ENCODE measurements at places on chromosomes 3 and 15. TPM values are rescaled to one million over a fixed set of nuclear protein-coding genes. Genes with fewer than 3 reads are reported as not detected.
A peak's percentile ranks its signal among the peaks of the same experiment; 100 is the strongest.

DNA sequence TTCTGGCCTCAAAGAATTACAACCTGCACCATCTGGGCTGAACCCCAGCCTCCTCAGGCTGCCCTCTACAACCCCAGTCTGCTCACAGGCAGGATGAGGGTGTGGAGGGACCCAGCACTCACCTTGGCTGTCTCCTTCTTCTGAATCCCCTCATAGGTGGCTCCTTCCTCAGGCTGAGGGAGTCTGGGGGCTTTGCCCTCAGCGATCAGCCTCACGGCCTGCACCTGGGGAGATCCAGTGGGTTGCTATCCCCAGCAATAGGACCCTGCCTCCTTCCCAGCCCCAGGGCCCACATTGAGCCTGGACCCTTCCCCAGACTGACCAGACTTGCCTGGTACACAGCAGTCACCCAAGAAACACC, 25.1 kb downstream of the ALDH1L1 start:
- H3K27me3 ChIP-seq: peaks cover 3% of the 10 kb centered on the region
- no peaks in the 10 kb centered on the region for H3K4me1 ChIP-seq
- H3K4me3 ChIP-seq: no peak overlapping the region
- H3K36me3 ChIP-seq: no peaks in the 10 kb centered on the region

DNA sequence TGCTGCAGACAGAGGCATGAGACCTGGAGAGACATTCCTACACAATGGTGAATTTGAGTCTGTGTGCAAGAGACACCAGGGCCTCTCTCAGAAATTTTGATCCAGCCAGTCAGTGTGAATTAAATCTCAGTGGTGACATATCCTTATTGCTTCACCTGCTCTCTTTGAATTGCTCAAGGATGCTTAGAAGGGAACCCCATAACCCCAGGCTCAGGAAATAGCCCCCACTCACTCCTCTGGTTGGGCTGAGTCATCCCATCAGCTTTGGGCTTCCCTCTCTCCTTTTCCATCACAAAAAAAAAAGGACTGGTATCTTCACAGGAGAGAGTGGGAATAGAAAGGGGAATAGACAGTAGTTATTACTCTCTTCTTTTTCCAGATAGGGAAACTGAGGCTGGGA, 33.0 kb upstream of the LARS2 start:
- no peaks in the 10 kb centered on the region for H3K36me3 ChIP-seq
- H3K4me1 ChIP-seq: no peaks in the 10 kb centered on the region
- DNase-seq: no peak
- H3K27ac ChIP-seq: no peak overlapping the region

DNA sequence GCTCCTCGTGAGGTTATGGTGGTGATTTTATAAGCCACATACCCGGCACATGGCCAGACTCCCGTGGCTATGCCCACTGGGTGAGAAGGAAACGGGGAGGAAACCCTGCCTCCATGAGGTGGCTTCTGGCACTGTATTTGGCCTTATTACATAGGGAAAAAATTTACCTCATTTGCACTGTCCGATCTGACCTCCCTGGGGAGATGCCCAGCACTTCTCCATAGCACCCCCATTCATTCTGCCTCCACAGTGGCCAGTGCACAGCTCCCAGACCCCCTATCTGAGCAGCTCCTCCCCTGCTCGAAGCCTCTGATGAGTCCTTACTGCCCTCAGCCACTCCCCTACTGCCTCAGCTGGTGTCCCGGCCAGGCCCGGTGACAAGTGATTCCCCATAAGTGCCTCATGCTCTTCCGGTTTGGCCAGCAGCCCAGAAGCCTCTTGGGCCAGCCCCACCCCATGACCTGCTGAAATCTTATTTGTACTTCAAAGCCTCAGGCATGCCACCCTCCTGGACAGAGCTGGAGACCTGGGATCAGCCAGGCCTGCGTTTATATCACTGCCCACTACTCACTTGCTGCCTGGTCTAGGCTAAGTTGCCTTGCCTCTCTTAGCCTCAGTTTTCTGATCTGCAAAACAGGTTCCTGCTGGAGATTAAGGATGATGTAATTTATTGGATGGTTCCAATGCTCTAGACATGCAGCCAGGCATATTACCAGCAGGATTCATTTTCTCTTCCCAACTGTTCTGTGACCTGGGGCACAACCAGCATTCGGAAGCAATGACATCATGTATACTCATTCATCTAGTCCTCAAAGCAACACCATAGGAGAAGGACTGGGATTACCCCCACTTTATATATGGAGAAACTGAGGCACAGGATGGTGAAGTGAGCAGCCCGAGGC, 30.6 kb upstream of the SLC6A6 start:
- H3K27ac ChIP-seq: peak overlapping the region; percentile 45
- H3K36me3 ChIP-seq: no peaks in the 10 kb centered on the region
- no peak overlapping the region for H3K4me3 ChIP-seq
- H3K4me1 ChIP-seq: peaks cover 17% of the 10 kb centered on the region

DNA sequence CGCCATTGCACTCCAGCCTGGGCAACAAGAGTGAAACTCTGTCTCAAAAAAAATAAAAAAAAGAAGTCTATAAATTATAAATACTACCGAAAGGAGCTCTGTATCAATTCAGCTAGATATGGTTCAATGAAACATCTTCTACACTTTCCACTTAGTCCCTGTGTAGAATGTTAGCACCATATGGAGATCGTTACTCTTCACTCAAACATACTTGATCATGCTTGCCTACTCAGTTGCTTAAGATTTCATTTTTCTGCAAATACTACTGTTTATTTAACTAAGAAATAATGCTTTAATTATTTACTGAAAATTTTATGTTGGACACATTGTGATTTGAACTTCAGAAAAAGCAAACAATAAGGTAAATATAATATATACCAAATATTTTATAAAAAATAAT, 17.1 kb upstream of the NANOGP8 start:
- peaks cover 30% of the 10 kb centered on the region for H3K27me3 ChIP-seq
- H3K4me3 ChIP-seq: no peak overlapping the region
- H3K36me3 ChIP-seq: no peaks in the 10 kb centered on the region
- no peaks in the 10 kb centered on the region for H3K4me1 ChIP-seq
- no peak overlapping the region for H3K27ac ChIP-seq

DNA sequence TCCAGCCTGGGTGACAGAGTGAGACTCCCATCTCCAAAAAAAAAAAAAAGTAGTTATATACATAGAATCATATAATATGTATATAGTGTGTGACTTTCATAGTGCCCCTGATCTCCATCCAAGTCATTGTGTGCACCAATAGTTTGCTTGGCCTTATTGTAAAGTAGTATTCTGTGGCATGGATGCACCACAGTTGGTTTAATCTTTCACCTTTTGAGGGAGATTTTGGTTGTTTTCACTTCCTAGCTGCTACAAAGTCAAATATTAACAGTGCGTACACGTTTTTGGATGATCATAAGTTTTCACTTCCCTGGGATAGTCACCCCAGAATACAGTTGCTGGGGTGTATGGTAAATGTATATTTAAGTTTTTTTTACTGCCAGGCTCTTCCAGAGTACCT, 162.8 kb downstream of the PTPRG start:
- no peak for DNase-seq
- no peaks in the 10 kb centered on the region for H3K4me1 ChIP-seq
- H3K27me3 ChIP-seq: no peaks in the 10 kb centered on the region
- H3K4me3 ChIP-seq: no peak overlapping the region
- H3K36me3 ChIP-seq: no peaks in the 10 kb centered on the region

GRCh38 chr3:37731895-37732294, 129.8 kb upstream of the CTDSPL start:
- no peak for DNase-seq
- H3K4me3 ChIP-seq: no peak overlapping the region
- no peaks in the 10 kb centered on the region for H3K36me3 ChIP-seq
- H3K27ac ChIP-seq: no peak overlapping the region
- peaks cover 2% of the 10 kb centered on the region for H3K4me1 ChIP-seq
- peaks cover 31% of the 10 kb centered on the region for H3K27me3 ChIP-seq

DNA sequence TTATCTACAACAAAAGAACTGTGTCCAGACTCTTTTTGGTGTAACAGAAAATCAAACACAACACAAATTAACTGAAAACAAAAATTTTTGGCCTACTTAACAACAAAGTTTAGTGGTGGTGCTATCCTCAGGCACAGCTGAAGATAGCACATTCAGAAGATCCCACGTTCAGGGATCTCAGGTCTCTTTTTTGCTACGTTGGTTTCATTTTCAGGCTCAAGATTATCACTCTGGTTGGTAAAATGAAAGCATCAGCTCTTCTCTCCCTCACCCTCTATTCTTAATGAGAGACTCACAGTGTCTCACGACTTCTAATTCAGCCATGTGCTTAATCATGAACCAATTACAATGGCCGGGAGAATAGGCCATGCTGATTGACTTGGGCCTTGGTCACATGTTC, 146.9 kb upstream of the PTPRG start:
- no peak overlapping the region for H3K4me3 ChIP-seq
- H3K27me3 ChIP-seq: no peaks in the 10 kb centered on the region
- no peak for DNase-seq
- no peaks in the 10 kb centered on the region for H3K4me1 ChIP-seq

- DNase-seq: no peak
- H3K27me3 ChIP-seq: no peaks in the 10 kb centered on the region
- H3K4me3 ChIP-seq: no peak overlapping the region
- H3K27ac ChIP-seq: no peak overlapping the region
- H3K36me3 ChIP-seq: no peaks in the 10 kb centered on the region
Observed at GRCh38 chr3:141482245-141482922, 4.4 kb upstream of the RASA2 start.

- no peak overlapping the region for H3K4me3 ChIP-seq
- H3K4me1 ChIP-seq: peaks cover 4% of the 10 kb centered on the region
- no peak for DNase-seq
- no peaks in the 10 kb centered on the region for H3K36me3 ChIP-seq
- no peak overlapping the region for H3K27ac ChIP-seq
- peaks cover 29% of the 10 kb centered on the region for H3K27me3 ChIP-seq
Observed at GRCh38 chr3:194194757-194195085, 58.8 kb downstream of the HES1 start.

DNA sequence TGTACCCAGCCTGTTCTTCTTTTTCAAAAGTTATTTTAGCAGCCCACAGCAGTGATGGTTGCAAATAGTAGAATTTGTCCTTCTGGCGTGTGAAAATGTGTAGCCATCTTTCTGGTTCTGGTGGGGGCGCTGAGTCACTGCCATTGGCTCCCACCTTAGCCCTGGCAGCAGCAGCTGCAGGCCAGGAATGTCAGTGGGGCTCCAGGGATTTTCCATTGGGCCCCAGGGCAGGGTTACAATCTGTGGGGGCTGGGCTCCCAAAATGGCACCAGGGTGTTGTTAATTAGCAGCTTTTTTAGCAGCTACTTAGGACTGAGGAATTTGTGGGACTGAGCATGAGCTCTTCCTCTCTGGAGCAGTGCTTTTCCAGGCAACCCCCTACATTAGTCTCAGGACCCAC, 38.9 kb downstream of the TOPAZ1 start:
- no peak for DNase-seq
- peaks cover 5% of the 10 kb centered on the region for H3K36me3 ChIP-seq

GRCh38 chr3:171765511-171765887, 44.8 kb downstream of the PLD1 start:
- no peaks in the 10 kb centered on the region for H3K27me3 ChIP-seq
- H3K4me1 ChIP-seq: peaks cover 11% of the 10 kb centered on the region
- H3K4me3 ChIP-seq: no peak overlapping the region
- no peak overlapping the region for H3K27ac ChIP-seq
- DNase-seq: no peak
- H3K36me3 ChIP-seq: no peaks in the 10 kb centered on the region

- DNase-seq: no peak
- no peaks in the 10 kb centered on the region for H3K4me1 ChIP-seq
- H3K4me3 ChIP-seq: no peak overlapping the region
Observed at GRCh38 chr3:134039161-134039862, 9.6 kb upstream of the SLCO2A1 start.

DNA sequence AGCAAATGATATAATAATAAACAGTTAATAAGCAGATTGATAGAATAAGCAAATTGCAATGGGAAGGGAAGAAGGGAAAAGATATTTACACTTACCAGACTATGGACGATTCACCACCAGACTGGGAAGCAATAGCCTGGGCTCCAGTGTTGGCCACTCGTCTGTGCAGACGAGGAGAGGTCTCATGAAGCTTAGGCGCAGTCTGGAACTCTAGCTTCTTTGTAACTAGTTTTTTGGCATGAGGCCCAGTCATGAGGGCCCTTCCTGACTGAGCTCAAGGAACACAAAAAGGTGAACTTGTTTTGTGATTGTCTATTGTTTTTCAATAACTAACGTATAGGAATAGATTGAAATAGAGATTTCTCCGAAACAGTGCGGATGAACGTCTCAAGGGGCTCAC, 63.3 kb upstream of the GATM start:
- H3K27ac ChIP-seq: peak overlapping the region; percentile 18
- peaks cover 12% of the 10 kb centered on the region for H3K4me1 ChIP-seq
- no peak for DNase-seq

GRCh38 chr3:113662824-113663223, 33.6 kb downstream of the USF3 start:
- H3K36me3 ChIP-seq: peaks cover 19% of the 10 kb centered on the region
- H3K27ac ChIP-seq: no peak overlapping the region
- peaks cover 17% of the 10 kb centered on the region for H3K4me1 ChIP-seq
- no peak overlapping the region for H3K4me3 ChIP-seq

DNA sequence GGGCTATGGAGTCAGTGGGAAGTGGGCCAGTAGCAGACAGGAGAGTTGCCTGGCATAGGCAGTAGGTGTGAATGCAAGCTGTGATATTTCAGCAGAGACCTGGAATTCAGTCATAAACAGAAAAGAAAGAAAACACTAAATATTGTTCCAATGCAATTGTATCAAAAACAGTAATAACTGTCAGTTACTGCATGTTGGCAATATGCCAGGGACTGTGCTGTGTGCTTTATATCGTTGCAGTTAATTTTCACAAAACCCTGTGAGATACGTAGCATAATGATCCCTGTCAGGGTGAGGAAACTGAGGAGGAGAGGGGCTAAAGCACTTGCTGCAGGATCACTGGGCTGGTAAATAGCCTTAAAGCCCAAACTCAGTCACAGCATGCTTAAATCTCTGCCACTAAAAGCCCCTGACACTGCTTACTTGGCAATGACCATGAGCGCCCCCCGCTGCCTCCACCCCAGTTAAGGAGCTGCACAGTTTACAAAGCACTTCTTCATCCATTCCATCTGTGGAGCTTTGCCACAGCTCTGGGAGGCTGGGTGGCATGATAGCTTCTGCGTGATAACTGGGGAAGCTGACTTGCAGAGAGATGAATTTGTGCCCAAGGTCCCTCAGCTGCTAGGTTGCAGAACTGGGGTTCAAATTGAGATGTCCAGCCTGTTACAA, 3.9 kb downstream of the SLC6A1 start:
- no peak overlapping the region for H3K4me3 ChIP-seq
- H3K27ac ChIP-seq: no peak overlapping the region
- H3K4me1 ChIP-seq: peaks cover 6% of the 10 kb centered on the region
- DNase-seq: no peak

Gene HYAL3
- total RNA-seq: 5.5 TPM

Gene KNG1
- not detected for total RNA-seq

Gene CA12
- not detected for total RNA-seq

Gene CLDN1
- not detected for total RNA-seq

Gene TRIM42
- not detected for total RNA-seq

Gene PAK6
- total RNA-seq: 2.9 TPM

Gene PDZRN3
- not detected for total RNA-seq

Gene FAM107A
- not detected for total RNA-seq

Gene LRRIQ4
- total RNA-seq: not detected

Gene KCNAB1
- total RNA-seq: not detected

Gene SSUH2
- not detected for total RNA-seq

Gene DLL4
- total RNA-seq: not detected
